Activated CD4-positive, alpha-beta T cell treated with anti-CD3 and anti-CD28 coated beads for 4 hours (primary cell): ENCODE measurements at places on chromosomes 12 and 14.
A peak's percentile ranks its signal among the peaks of the same experiment; 100 is the strongest.

DNA sequence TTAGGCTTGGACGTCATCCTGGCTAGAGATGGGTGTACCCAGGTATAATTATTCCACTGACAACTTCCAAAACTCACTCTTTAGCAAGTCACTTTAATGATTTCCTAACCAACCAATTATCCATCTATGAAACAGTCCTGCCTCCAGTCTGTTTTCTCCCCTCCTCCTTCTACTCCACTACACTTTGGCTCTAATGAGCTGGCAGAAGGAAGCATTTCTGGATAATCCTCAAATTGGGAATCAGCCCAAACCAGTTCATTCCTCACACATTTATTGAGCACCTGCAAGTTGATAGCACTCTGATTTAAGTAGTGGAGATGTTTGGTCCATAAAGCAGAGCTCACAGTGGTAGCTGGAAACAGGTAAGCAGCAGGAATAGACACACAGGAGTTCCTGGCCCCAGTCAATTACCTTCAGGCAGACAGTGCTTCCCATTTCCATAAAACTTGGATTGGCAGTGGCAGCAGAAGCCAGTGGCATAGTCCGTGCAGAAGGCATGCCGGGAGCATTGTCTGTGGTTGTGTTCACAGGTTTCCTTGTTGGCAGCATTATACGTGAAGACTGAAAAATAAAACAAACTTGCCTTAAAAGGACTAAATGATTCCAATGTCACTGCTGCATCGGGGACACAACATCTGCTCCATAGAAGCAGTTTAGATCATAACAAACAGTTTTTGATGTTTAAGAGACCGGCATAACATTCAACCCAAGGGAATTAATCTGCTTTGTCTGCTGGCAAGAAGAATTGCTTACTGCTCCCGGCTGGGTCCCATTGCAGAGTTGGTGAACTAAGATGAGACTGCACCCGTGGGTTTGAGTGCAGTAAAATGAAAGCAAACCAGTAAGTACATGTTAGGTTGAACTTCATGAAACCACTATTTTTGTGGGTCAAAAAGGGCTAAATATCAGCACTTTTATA lies 26.2 kb downstream of the NID2 start:
- no peak for DNase-seq

DNA sequence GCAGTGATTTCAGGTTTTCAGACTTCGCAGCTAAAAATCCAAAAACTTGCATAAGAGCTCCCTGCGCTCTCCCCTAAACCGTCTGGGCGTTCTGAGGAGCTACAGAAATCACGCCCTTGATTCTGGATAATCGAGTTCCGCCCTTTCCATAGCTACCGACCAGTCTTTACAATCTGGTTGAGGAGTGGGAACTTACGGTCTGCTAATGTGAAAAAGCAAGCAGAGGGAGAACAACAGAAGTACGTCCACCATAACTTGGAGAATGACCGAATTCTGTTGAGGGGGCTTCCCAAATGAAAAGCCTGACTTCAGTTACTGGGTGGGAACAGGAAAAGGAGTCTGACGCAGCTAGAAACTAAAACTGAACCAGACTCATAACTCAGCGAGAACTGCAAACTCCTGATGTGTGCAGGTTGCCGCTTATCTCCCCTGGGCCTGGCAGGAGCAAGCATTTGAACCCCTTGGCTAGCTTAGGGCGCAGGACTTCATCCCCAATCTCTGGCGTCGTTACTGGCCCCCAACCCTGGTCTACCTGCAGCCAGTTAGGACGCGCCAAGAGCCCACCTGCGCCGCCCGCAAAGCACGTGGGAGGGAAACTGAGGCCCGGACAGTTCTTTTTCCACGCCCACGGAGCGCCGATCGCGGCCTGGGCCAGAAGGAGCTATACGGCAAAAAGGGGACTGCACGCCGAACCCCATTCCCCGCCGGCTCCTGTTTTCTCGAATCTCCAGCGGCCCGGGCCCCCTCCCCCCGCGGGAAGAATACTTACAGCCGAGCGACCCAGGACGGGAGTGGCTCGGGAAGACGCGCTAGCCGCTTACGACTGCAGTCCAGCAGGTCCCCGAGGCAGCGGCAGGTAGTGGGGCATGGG lies 838 bp downstream of the LRIG3 start:
- DNase-seq = no peak

GRCh38 chr12:85191-85666 lies 18.7 kb downstream of the IQSEC3 start:
- DNase-seq = no peak

DNA sequence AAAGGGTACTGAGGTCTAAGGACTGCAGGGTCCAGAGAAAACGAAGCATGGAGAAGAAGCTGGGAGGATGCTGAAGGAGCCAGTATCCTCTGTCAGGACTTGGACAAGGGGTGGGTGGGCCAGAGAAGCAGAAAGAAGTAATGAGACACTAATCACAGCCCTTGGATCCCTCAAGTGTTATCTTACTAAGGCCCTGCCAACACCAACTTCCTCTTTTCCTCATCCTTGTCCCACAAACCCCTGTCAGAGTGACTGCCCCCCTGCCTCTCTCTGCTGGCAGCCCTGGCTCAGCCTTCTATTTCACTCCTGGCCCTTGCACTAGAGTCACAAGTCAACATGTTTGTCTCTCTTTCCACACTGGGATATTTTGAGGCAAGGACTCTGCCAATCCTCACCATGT lies 3.8 kb upstream of the ASIC1 start:
- DNase-seq = no peak

DNA sequence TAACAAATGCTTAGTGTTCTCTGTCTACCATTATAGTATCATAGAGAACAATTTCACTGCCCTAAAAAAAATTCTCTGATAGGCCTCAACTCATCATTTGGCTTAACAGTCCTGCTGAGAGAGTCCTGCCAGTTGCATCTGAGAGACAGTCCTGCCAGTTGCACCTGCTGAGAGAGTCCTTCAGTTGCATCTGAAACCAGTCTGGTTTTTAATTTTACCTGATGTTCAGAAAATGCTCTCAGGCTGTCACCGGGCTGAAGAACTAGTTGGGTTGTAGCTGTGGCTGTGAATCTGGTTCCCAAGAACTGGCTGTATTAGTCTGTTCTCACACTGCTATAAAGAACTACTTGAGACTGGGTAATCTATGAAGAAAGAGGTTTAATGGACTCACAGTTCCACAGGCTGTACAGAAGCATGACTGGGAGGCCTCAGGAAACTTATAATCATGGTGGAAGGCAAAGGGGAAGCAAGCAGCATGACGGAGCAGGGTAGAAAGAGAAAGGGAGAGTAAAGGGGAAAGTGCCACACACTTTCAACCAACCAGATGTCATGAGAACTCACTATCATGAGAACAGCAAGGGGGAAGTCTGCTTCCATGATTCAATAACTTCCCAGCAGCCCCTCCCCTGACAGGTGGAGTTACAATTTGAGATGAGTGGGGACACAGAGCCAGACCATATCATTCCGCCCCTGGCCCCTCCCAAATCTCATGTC lies 51.6 kb downstream of the PRKCH start:
- DNase-seq = no peak

DNA sequence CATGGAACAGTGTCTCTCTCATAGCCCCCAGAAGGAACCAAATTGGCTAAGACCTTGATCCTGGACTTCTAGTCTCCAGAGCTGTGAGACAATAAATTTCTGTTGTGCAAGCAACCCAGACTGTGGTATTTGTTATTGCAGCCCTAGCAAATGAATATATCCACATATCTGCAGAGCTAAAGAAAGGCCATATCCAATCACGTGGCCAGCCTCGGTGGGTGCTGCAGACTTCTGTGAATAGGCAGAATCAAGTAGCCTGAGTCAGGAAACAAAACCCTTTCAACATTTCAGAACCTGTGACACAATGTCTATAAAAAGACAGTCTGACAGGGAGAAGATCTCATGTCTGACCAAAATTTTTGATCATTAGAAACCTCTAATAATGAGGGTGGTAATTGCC lies 71.0 kb upstream of the CPM start:
- DNase-seq = no peak

DNA sequence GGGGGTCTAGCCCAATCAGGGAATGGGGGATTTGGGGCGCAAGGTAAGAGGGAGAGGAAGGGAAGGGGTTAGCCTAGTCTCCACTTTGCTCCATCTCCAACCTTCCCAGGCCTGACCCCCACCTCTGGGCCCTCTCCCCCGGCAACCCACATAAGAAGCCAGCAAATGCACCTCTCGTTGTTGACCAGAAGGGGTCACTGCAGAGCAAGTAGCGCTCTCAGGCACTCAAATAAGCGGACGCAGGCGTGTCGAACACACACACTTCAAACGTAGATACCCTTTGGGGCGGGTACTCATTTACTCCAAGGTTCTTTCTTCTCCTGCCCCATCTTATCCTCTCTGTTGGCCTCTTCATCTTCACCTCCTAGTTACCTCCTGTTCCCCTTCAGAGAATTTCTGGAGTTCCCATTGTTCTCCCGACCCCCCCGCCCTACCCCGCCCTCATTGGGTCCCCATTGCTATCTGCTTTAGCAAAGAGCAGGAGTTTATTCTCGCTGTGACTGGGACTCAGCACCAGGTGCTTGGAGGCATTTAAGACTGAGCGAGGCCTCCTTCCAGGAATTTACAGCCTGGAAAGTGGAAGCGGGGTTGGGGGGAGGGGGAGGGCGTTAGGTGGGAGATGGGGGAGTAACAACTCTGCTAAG lies 1.5 kb upstream of the SRRM4 start:
- DNase-seq = no peak

GRCh38 chr12:42141981-42142606 lies 2.6 kb downstream of the GXYLT1 start:
- no peak for DNase-seq

- DNase-seq = no peak
These were observed 8.7 kb downstream of the POLE2 start for GRCh38 chr14:49679271-49679670.

GRCh38 chr14:71541271-71541670 lies 391.0 kb upstream of the RGS6 start:
- DNase-seq = no peak

GRCh38 chr12:4771172-4771959 lies 51.2 kb downstream of the GALNT8 start:
- no peak for DNase-seq

DNA sequence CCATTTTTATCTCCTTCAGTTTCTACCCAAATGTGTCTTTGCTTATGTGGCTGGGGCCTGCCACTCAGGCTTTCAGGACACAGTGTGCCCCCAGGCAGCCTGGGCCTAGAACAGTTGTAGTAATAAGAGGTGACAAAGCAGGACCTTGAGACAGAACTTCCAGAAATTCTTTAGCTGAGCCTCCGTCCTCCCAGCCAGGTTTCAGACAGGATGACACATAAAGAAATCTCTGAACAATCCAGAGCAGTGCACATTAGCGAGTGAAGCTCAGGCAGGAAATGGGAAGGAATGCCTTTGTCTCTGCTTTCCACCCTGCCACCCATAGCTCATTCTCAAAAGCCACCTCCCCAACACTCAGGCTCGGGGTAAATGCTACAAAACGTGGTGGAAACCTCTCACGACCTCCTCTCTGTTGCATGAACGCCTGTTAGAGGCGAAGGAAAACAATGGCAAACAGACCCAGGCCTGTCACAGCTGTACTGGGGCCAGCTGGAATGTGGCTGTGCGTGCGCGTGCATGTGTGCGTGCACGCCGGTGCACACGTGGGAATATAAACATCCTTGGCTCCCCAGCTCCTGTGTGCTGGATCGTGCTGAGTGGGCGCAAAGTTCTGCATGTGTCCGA lies 286.7 kb downstream of the ZFP36L1 start:
- DNase-seq = no peak

- DNase-seq = peak; percentile 90
These were observed at the start of gene NR2C1 for GRCh38 chr12:95072900-95073697. NR2C1 (minus strand) TSS chr12:95073618; CDS start chr12:95067384, 6,234 bp downstream.

DNA sequence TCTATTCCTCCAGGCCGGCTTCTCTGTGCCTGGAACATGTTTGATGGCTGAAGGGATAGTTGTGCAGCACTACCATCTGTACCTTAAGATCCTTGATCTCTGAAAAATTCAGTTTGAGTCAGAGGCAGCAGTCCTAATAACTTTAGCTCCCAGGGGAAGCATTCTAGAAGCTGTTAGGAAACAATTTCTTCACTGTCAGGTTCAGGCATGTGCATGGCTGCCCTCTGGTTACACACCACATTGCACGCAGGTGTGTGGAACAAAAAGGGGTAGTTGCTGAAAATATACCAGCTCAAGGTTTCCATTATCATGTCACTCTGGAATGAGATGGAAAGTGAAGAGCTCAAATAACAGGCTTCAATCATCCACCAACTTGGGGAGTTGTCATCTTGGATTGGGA lies 80.1 kb downstream of the CHST11 start:
- DNase-seq = no peak

- no peak for DNase-seq
These were observed 4.9 kb upstream of the PLXNC1 start for GRCh38 chr12:94143438-94143837.

DNA sequence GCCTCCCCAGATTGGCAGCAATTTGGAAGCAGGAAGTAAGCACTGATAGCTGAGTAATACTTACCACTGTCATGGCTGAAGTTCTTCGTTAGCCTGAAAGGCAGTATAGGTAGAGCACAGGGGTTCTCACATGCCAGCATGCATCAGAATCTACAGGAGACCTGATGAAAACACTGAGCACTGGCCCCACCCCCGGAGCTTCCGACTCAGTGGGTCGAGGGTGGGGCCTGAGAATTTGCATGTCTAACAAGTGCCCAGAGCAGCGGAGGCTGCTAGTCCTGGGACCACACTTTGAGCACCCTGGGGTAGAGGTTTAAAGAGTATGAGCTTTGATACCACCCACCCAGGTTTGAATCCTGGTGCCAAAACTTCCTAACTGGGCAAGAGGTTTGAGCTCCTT lies 89.6 kb downstream of the FBXW8 start:
- no peak for DNase-seq

GRCh38 chr12:130870442-130871285 lies 1.2 kb upstream of the RAN start:
- DNase-seq = peak; percentile 68

DNA sequence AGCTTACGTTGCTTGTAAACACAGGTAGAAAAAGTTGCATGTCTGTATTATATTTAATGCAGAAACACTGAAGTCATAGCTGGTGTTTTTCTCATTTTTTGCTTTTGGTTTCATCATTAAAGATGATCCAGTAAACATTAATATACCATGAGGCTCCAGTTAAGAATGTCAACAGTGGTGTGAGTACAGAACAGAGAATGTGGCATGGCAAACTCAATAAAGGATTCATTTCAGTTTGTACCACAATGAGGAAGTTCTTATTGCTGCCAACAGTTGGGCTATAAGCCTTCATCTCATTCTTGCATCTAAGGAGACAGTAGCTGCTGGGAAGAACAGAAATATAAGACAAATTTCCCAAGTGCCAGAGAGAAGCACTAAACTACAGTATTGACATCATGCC lies 72.1 kb upstream of the ST8SIA1 start:
- DNase-seq = no peak

DNA sequence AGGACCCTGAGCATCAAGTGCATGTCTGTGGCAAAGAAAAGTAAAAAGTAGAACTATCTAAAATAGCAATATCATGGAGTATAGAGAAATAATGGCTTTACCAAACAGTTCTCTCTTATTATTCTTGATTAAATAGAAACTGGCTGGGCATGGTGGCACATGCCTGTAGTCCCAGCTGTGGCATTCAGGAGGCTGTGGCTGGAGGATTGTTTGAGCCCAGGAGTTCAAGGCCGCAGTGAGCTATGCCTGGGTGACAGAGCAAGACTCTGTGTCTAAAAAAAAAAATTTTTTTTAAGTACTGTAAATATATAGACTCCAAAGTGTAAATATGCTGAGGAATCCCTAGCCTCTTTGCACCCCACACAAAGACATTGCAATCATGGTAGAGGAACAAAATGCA lies 121.9 kb downstream of the KITLG start:
- no peak for DNase-seq

GRCh38 chr12:50248411-50248810 lies 34.9 kb downstream of the LIMA1 start:
- DNase-seq = no peak
